Adipocyte (in vitro differentiated cells): ENCODE measurements at places on chromosomes 6 and 20.

DNA sequence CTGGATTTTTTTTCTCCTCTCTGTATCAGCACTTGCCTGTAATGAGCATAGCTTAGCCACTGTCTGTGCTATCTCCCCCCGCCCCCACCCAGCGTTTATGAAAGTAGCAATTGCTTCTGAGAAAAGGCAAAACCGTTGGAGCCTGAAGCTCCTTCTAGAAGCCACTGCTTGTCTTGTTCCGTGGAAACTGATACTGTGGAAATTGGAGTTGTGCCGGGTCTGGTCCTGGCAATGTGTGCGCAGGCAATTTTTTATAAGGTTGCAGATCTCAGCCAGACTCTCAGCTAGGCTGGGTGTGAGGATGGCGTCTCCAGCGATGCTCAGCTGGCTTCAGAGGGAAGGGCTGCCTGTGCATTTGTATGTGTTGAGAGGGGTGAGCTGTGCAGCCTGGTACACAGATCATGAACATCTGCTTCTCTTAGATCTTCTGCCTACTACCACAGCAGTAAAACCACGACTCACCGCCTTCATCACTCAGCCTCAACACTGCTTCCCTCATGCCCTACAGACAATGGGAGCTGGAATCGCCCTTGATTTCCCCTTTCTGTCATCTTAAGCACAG lies 72.4 kb upstream of the GTSF1L start:
- DNase-seq: peak; percentile 7

- no peak for DNase-seq
Measured at GRCh38 chr6:87785229-87785862, 83.3 kb upstream of the AKIRIN2 start.

DNA sequence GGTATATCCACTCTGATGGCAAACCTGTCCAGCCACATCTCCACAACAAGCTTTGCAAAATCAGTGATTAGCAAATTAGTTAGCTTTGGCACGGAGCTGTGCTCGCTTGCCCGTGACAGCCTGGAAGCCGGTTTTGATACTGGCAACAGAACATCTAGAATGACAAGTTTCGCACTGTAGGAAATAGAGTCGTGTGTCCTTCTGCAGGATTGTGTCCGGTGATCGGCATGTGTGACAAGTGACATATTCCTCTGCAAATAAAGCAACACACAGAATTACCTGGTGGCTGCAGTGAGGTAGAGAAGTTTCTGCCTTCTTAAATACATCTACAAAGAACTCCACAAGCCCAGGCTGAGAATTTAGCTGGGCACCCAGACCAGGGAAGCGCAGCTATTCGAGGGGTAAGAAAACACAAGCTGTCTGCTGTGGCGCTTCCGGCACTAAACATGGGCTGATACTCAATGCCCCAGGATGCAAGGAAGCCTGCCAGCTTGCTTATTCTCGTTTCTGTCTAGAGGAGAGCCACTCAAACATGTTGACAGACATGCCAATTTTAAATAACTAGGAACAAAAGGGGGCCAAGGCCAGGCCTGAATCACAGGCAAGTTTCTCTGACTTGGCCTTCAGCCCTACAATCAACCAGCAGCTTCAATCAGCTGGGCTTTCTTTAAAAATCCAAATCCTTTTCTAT lies 22.2 kb downstream of the EIF2S2 start:
- DNase-seq: no peak

GRCh38 chr6:166556336-166556735 lies 30.1 kb downstream of the RAMACL start:
- no peak for DNase-seq

- DNase-seq: no peak
Measured at GRCh38 chr6:137471986-137472385, 22.2 kb downstream of the OLIG3 start.

GRCh38 chr6:109595998-109596397 lies 95.0 kb downstream of the AK9 start:
- peak; percentile 44 for DNase-seq

DNA sequence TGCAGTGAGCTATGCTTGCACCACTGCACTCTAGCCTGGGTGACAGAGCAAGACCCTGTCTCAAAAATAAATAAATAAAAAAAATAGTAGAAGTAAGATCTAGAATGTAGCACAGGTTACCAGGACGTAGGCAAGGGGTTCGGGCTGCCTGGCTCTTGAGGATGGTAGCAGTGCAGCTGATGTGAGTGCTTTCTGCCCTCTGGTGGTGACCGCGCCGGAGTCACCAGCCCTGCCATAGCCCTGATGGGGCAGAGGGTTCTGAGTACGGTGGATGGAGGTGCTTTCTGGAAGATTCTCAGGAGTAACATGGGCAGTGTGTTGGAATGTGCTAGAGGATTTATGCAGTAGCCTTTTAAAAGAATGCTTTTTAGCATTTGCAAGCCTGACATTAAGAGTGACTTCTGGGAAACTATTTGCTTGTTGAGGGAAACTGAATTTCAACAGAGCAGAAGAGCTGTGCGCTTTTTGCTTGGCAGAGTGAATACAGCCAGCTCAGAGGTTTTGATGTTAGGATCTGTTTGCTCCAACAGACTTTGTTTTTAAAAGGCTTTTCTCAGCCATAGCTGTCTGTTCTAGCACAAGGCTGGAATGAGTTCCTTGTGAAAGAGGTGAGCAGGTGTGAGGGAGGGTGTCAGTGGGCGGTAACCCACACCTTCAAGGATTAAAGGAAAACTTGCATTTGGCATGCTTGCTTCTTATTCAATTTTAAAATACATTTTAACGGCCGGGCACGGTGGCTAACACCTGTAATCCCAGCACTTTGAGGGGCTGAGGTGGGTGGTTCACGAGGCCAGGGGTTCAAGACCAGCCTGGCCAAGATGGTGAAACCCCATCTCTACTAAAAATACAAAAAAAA lies 65.9 kb downstream of the PTPN1 start:
- DNase-seq: peak; percentile 65

DNA sequence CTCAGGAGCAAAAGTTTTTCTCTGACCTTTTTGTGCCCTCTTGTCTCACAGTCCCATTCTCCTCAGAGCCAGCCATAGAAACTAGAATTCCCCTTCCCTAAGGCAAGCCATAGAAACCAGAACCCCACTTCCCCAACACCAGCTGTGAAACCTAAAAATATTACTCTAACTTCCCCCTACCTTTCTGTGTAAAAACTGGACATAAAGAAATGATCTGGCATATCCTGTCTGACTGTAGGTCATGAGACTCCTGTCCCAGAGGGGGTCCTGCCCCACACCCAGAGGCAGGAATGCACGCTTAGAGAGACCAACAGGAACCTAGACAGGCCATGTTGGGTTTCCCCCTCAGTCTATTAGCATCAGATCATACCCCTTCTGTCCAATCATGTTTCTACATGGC lies 140.6 kb upstream of the SLC22A16 start:
- DNase-seq: no peak

GRCh38 chr6:3797231-3798054 lies 45.9 kb upstream of the PXDC1 start:
- peak; percentile 68 for DNase-seq

DNA sequence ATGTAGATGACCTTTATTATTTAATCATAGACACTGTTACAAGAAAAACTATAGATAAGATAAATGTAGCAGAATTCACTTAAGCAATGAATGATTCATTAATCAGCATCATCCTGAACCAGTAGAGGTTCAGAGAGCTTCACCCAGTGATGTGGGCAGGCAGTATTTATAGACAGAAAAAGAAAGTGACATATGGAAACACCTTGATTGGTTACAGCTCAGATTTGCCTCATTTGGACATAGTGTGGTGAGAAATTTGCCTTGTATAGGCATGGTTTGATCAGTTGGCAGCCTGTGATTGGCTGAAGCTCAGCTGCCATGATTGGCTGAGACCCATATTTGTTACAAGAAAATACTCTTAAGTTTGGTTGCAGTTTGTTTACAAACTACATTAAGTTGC lies 4.6 kb downstream of the C6orf58 start:
- no peak for DNase-seq

DNA sequence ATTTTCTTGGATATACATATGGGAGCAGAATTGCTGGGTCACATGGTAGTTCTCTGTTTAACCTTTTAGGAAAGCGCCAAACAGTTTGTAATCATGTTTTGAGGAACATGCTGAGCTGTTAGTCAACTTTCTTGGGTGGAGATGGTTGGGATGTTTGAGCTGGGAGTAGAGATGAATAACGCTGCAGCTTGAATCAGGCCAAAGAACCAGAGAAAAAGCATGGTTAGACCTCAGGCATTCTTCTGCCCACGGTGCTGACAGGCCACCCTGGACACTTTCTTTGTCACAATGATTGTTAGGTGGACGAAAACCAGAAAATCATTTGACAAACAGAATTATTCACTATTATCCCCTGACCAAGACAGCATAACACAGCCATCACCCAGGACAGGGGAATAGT lies 66.8 kb downstream of the PRDM1 start:
- no peak for DNase-seq

DNA sequence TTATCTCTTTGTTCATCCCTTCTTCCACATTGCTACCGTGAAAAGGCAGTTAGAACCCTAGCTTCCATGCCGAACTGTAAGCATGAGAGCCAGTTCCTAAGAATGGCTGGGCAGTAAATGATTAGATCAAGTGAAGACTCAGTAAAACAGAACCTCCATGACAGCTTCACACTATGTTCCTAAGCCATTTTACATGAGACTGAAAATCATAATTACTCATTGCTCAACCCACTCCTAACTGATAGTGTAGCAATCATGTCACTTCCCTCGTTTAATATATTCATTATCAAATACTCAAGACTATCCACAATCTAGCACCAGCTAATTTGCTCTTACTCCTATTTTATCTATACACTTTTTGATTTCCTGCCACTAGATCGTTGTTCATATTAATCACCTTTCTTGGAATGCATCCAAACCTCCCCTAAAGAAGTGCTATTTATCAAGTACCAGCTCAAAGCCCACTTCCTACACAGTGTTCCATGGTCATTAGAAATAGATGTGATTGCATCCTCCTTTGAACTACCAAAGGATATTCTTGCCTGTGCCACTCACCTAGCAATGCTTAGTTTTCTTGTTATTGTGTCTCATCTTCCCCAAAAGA lies 6.0 kb downstream of the TMEM30A start:
- no peak for DNase-seq

DNA sequence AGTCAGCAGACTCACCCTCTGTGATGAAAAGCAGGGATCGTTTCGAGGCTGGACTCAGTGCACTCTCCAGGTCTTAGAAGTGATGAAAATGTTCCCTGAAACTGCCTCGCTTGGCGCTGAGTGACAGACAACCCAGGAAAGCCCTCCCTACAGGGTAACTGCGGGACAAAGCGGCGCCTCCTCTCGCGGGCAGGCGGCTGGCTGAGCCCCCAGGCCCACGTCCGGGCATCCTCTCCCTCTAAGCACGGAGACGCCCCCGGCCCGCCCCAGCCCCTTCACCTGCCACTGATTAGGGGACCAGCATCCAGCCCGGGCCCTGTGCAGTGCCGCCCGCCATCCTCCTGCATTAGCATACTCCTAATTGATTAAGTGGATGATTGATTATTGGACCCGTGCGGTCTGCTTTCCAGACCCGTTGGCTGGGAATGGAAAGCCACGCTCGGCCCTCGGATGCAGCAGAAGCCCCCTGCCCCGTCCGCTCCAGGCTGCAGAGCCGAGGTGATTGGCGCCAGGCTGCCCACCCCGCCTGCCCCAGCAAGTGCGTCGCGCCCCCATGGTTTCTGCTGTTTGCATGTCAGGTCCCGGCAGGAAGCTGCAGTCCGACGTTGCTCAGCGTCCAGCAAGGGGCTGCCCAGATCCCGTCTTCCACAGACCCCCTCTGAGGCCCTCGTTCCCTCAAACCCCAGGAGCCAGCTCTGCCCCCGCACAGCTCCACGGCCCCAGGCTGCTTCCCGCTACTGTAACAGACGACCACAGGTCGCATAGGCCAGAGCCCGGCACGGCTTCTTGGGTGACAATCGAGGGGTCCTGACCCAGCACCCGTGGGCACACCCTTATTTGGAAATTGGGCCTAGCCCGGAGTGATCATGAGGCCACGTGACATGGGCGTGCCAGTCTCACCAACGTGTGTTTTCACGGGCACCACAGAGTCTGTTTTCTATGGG lies 131.6 kb downstream of the DLL1 start:
- DNase-seq: no peak

DNA sequence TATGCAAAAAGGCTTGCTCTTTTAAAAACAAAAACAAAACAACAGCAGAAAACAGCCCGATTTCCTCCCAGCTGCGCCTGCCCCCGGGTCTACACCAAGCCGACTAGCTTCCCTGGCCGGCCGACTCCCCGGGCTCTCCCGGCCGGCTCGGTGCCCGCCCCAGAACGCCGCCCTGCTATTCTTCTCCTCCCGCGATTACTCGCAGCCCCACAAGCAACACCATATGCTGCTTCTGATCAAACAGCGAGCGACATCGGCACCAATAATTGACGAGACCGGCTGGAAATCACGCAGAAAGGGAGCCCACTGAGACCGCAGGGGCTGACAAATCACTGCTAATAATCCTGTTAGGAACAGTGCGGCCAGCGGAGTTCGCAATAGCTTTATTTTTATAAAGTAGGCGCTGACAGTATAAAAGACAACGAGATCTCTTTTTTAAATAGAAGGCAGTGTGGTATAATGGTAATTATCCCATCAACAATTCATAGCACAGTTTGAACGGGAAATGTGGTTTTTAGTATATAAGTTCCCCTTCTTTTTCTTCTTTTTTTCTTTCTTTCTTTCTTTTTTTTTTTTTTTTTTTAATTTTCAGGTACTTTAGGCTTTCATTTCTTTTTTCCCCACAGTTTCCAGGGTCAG lies 3.3 kb downstream of the SIM1 start:
- DNase-seq: no peak

DNA sequence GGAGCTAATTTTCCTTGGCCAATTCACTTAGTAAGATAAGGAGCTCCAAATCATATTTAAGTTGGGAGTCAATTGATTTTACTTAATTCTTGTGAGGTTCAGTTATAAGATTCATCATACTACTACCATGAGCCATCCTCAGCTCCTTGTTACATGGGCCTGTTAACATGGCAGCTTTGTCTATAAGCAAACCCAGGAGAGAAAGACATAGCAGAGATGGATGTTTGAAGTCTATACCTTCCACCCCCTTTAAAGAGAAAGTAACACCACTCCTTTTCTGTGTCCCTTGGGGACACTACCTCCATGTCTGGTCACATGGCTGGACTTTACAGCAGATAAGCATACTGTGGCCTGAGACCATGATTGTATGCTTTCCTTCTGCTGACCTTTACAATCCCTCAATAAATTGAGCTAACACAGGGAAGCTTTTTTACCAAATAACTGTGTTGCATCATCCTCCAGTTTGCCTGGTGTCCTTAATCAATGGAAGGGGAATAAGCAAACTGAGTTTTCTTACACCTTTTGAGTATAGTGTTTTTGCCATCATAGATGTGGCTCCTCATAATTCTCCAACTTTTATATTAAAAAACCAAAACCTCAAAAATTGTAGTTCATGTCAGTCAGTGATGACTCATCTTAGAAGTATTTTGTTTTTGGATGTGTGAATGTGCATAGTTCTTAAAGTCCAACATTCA lies 9.8 kb upstream of the ZNFX1 start:
- DNase-seq: peak; percentile 70
